ENCODE measurements at places on chromosomes 7 and 10.

GRCh38 chr7:41063116-41063515, 639.8 kb downstream of the INHBA start:
- DNase-seq, result no peak

DNA sequence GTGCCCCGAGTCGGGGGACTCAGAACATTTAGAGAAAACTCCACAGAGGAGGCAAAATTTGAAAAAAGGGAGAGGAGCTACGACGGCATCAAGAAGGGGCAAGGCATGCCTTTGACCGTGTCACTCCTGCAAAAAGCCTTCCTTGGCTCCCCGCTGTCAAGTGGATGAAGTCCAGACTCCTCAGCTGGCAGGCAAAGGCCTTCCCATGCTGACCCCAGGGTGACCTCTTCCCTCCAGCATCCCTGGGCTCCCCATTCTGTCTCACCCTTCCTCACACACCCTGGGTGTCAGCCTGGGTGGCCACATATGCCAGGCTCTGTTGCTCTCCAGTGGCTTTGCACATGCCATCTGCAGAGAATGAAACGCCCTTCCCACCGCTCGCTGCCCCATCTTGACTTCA, 88.4 kb upstream of the ZMIZ1 start:
- DNase-seq, result no peak

DNA sequence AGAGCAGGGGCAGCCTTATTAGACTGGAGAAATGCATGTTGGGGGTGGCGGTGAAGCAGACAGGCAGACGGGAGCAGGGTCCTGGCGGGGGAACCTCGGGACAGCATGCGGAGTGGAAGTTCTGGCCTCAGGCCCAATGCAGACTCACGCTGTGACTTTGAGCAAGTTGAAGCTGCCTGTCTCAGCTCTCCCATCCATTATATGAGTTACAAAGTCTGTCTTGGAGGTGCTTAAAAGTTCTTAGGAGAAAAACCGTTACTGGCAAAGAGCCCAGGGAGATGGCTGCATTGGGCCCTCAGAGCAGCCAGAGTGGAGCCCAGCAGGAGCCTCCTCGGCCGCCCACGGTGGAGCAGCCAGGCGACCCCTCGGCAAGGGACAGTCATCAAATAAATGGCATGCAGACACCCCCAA, 509.5 kb downstream of the PLXNA4 start:
- peak; percentile 72 for DNase-seq

GRCh38 chr10:104288355-104288754, 19.4 kb downstream of the GSTO2 start:
- no peak for DNase-seq

- DNase-seq, result no peak
Measured at GRCh38 chr7:136446751-136447150, 421.7 kb upstream of the CHRM2 start.

- DNase-seq, result no peak
Measured at GRCh38 chr7:55172161-55172560, 153.3 kb downstream of the EGFR start.

- peak; percentile 53 for DNase-seq
Measured at GRCh38 chr7:151018421-151019129, 5.7 kb downstream of the ATG9B start.

DNA sequence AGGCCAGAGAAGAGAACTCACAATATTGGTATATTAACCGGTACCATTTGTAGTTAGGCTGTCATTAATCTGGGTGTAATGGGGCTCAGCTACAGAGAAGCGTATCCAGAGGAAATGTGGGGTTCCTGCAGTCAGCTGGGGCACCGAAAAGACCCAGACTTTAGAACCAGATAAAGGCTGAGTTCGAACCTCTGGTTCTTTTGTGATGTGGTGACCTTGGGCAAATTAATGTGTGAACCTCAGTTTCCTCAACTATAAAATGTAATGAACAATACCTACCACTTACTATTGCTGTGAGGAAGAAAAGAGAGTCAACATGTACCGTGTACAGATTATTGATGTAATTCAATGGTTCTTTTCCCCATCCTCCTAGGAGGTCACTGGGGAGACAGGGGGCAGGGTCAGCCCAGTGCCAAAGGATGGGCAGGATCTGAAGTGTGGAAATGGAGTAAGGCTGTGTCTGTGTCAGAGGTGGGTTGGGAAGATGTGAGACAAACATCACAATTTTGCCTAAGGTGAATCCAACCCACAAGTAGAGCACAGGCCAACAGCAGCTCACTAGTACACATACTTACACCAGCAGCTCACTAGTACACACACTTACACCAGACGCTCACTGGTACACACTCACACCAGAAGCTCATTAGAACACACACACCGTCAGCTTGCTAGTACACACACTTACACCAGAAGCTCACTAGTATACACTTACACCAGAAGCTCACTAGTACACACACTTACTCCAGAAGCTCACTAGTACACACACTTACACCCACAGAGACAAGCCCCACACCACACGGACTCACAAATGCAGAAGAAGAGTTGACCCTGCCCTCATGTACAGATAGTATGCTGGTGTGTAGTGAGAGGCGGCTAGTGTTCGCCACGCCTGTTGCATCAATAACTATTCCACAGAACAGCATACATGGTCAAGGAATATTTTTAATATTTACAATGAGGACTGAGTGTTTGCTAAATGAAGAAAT, 28.0 kb downstream of the PRSS2 start:
- no peak for DNase-seq

DNA sequence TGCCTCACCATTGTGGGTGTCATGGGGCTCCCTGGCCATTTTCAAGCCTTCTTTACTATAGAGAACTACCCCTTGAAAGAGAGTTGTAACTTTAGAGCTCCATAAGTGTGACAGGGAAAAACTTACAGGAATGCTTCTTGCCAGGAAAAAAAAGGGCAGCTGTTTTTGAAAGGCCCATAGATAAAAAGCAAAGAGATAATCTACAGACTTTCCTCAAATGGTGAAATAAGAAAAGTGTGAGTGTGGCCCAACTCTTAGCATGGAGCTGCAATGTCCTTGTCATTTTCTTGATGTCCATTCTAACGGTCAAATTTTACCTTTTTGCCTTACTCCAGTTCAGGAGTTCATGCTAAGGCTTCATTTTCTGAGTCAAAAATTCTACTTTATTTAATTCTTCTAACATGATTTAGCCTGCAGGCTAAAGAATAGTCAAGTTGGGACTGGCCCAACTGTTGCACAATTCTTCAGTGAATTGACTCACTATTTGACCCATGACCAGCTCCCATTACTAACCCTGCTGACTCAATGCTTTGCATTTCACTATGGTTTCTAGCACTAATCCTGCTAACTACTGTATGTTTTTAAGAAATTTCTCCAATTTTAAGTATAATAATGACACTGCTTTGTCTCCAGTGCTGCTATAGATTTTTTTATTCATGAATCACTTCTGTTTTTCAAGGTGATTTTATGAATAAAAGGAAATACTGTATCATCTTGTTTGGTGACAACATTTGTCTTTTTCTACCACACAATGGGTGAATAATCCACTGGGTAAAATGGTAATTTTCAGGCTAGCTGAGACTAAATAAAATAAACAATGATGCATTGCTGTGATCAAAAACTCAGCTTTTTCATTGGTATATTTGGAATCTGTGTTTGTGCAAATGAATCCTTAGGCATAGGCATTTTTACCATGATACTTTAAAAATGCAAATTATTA, 41.4 kb upstream of the SGCE start:
- DNase-seq, result peak; percentile 93

- DNase-seq, result peak; percentile 36
Measured at GRCh38 chr10:109773288-109774120, 149.8 kb downstream of the XPNPEP1 start.

- DNase-seq, result no peak
Measured at GRCh38 chr7:121109145-121109544, 120.6 kb downstream of the CPED1 start.

DNA sequence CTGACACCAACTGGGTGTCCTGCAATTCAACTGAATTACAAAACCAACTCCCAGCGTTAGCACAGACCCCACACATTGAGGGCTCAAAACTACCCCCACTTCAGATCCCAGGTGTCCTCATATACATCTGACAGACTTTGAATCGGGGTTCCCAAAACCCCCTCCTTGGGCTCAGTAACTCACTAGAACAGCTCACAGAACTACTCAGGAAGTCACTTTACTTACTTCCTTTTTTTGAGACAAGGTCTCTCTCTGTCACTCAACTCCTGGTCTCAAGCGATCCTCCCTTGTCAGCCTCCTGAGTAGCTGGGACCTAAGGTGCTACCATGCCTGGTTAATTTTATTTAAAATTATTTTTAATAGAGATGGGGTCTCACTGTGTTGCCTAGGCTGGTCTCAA, 456.0 kb downstream of the SDK1 start:
- DNase-seq, result no peak

- no peak for DNase-seq
Measured at GRCh38 chr7:36287371-36288241, 102.1 kb upstream of the ANLN start.

- DNase-seq, result no peak
Measured at GRCh38 chr10:48626986-48627731, 22.3 kb upstream of the ARHGAP22 start.

DNA sequence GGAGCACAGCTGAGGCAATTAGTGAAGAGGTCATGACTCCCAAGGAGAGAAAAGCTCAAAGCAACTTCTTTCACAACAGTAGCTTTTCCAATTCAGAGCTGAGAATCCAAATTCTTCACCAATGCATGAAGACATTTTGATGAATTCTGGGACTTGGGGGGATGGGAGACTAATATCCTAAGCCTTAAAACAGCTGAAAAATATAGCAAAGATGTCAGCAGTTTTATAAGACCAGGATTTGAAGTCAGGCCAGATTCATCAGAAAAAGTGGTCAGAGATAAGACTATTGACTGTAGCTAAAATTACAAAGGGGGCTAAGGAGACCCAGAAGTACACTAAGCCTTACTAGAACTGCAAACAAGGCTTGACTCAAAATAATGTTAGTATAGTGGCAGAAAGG, 51.6 kb downstream of the GPR141 start:
- DNase-seq, result no peak

DNA sequence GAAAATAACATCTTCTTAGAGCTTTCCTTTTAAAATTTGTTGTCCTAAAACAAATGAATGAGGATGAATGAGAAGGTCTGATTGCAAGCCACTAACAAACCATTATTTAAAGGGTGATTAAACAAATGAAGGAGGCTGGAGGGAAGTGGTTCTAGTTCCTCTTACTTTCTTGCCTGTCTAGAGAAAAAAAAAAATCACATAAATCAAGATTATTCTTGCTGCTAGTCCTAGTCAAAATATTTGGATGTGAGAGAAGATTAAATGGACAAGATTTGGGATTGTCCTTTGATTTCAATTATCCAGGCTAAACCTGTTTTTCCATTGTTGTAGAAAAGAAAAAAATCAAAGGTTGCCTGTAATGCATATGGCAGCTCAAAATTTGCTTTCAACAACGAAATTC, 3.3 kb downstream of the SKAP2 start:
- no peak for DNase-seq

DNA sequence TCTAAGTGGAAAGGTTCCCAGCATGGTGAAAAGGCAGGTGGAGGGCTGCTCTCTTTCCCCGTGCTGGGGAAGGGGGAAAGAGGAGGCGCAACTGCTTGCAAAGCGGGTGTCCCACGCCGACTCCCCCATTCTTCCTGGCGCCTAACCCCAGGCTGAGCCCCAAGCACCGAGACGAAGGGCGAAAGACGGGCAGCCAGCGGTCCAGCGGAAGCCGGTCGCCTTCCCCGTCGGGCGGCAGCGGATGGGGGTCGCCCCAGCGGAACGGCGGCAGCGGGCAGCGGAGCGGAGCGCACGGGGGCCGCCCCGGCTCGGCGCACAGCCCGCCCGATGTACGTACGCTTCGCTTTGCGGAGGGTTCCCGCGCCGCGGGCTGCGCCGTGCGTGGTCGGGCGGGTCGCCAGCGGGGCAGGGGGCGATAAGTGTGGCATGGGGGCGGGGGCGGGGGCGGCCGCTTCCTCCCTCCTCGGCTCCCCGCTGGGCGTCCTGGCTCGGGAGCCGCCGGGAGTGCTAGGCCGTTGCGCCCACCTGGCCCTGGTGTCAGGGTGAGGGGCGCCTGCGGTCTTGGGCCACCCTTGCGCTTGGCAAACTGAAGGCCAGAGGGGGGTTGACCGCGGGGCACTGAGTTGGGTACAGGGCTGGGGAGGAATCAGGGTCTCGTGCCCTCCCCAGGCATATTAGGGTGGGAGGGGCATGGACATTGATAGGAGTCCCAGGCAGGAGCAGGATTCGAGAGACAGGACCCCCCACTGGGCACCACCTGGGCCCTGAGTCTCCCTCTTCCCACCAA, 35.2 kb upstream of the HSPB1 start:
- no peak for DNase-seq

DNA sequence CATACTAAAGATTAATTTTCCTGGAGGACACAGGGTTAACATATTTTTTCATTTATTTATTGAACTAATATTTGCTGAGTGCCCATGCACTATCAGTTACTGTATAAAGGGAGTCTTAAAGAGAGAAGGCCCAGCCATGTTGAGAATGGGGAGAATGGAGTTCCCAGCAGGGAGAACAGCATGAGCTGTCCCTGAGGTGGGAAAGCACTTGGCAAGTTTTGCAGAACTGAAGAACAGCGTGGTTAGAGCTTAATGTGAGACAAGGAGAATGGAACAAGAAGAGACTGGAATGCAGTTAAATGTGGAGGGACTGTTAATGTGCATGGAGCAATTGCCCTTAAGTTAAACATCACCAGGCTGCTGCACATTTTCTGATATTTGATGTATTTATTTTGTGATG, 435.4 kb downstream of the SUGCT start:
- DNase-seq, result peak; percentile 58

DNA sequence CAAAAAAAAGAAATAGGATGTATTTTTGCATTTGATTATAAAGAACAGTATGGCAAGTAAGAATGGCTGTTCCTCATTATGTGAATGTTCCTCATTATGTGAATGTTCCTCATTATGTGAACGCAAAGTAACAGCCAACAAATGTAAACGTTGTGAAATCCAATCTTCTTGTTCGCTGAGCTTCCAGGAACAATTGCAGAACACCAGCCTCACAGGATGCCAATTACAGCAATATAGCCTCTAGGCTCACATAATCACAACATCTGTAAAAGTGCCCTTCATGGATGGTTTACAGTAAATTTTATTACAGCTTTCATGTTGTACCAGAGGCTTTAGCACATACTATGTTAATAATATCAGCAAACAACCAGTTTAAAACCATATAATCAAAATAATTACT, 71.6 kb downstream of the THSD7A start:
- DNase-seq, result no peak

DNA sequence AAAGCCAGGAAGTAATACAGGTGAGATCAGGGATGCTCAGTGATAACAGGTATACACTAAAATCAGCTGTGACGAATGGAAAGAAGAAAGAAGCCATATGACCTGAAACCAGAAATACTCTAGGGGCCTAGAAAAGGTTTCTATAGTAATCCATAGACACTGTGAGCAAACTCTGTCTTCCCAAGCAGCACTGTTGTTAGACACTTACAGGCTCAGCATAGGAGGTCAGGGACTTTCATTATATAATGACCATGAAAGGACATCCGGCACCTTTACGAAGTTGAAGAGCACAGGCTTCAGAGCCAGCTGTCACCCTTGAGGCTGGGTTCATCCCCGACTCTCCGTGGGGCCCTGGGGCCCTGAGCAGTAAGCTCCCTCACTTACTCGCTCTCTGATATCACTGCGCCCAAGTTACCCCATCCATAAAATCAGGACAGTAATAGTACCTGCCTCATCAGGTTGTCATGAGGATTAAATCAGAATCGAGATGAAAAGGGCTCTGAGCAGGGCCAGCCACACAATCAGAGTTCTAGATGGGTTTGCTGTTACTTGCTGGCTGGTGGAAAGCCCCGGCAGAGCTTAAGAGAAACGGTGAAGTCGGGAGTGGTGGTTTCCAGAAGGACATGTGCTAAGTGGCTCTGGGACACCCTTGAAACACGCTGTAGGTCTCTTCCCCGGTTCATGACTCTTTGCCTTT, 79.5 kb downstream of the ITIH5 start:
- DNase-seq, result no peak

- DNase-seq, result no peak
Measured at GRCh38 chr7:127665922-127666321, 13.9 kb downstream of the SND1 start.
